NCI-H2081 treated with DMSO at 0.1 percent for 48 hours (cell line): ENCODE measurements at places on chromosomes 2 and 18.

DNA sequence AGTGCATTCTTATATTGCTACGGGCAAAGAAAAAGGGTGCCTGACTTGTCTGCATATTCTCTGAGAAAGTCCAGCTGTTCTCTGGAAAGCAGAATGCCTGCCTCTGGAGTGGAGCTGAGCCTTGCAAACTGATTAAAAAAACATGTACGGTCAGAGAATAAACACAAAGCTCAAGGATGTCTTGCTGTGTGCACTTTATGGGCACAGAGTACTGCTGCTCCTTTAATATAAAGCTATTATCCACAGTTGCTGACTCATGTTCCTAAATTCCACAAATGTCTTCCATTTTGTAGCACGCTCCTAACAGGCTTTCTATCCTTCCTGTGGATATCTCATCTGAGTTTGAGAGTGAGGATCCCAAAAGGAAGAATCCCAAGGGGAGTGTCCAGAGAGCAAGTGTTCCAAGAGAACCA lies 229.0 kb downstream of the MREG start:
- DNase-seq = no peak

GRCh38 chr2:129178356-129178755 lies 801.1 kb upstream of the RAB6C start:
- DNase-seq = no peak

DNA sequence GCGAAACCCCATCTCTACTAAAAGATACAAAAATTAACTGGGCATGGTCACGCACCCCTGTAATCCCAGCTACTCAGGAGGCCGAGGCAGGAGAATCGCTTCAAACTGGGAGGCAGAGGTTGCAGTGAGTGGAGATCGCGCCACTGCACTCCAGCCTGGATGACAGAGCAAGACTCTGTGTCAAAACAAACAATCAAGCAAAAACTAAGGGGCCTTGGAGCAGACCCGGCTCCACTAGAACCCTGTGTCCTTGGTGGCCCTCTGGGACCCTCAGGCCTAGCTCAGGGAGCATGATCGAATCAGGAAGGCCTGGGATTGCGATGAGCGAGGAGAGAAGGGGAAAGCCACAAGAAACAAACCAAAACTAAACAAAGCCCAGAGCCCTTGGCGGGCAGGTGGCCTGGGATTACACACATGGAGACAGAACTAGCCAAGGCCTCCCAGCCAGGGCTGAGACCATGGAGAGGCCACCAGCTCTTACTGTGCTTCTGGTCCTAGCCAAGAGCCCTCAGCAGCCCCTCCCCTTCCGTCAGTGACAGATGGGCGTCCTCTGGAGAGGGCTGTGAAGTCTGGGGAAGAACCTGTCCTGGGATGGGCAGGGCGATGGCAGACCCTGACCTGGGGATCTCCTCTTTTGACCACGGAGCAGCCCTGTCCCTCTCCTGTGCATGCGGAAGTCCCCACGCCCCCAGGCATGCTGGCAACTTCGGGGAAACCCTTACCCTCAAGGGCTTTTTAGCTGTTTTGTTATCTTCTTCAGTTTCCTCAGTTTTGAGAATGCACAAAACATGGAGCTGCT lies 27.4 kb upstream of the CATIP start:
- no peak for DNase-seq

- DNase-seq = no peak
These were observed 8.0 kb upstream of the ANO7 start for GRCh38 chr2:241180495-241180894.

DNA sequence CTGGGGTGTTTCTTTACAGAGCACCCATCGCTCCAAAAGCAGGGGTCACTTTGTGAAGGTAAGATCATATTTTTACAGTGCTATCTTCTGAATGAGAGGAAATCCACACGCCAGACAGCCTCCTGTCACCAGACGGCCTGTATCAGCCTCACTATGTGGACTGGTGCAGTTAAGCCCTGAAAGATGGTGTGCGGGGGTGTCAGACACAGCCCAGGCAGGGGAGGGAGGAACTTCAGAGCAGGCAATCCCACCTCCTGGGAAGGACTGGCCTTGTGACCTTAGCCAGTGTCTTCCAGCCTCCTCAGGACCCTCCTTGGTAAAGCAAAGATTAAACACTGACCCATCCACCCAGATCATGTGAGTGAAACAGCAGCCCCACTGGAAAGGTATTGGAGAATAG lies 249.4 kb upstream of the CTAGE1 start:
- DNase-seq = no peak

GRCh38 chr2:32947484-32948143 lies 861 bp downstream of the LTBP1 start:
- no peak for DNase-seq

DNA sequence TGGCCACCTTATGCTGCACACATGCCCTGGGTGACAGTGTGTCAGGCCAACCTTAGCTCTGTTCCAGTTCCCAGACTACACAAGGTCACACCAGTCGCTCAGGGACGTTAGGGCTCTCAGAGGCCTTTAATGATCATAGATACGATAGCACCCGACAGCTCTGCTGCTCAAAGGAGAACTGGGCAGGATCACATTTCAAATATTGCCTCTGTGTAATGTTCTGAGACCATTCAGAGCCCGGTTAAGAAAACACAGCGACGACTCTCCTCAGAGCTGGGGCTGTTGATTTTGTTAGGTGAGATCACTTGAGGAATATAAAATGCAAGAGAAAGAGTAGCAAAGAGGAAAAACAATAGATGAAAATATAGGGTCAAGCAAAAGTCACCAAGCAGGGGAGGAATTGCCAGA lies 166.6 kb upstream of the TANK start:
- no peak for DNase-seq

- no peak for DNase-seq
These were observed 15.8 kb upstream of the SEMA4C start for GRCh38 chr2:96885432-96886347.

DNA sequence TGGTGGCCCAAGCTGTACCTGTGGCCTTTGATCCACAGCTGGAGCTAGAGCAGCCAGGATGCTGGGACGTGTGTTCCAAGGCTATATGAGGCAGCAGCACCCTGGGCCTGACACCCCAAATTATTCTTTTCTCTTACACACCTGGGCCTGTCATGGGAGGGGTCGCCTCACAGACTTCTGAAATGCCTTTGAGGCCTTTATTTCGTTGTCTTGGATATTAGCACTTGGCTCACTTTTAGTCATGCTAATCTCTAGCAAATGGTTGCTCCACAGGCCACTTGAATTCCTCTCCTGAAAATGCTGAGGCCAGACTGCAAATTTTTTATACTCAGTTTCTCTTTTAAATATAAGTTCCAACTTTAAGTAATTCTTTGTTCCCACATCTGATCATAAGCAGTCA lies 22.0 kb upstream of the IL1R2 start:
- DNase-seq = no peak
